Activated CD4-positive, alpha-beta T cell treated with anti-CD3 and anti-CD28 coated beads, Interleukin-2, amount 10 ng/mL, durations not matched to agents 7 days and 5 days (primary cell): ENCODE measurements at places on chromosomes 7 and 10. TPM values are rescaled to one million over a fixed set of nuclear protein-coding genes. Genes with fewer than 3 reads are reported as not detected.

Gene SFTPD
- total RNA-seq = not detected

Gene CDK1
- 127 TPM for total RNA-seq

Gene ZPBP
- total RNA-seq = not detected

Gene ZNF365
- 0.04 TPM for total RNA-seq

Gene LBX1
- total RNA-seq = not detected

Gene LIPM
- total RNA-seq = not detected

Gene LRRD1
- not detected for total RNA-seq

Gene FZD1
- 1.2 TPM for total RNA-seq

Gene ENTPD7
- 5.8 TPM for total RNA-seq

Gene KDM7A
- total RNA-seq = 13.5 TPM

Gene ADCY1
- total RNA-seq = 1.5 TPM

Gene CALML3
- total RNA-seq = not detected

Gene NRF1
- 28.7 TPM for total RNA-seq

Gene SPAM1
- not detected for total RNA-seq

Gene ANKRD2
- total RNA-seq = not detected

Gene TFEC
- not detected for total RNA-seq

Gene STN1
- total RNA-seq = 46.5 TPM

Gene SEC24C
- 93.1 TPM for total RNA-seq

Gene TAS2R39
- total RNA-seq = not detected

Gene GPC2
- 13.9 TPM for total RNA-seq

Gene UCMA
- total RNA-seq = not detected

Gene TSPAN12
- total RNA-seq = not detected

Gene TWIST1
- 0.12 TPM for total RNA-seq

Gene SEPTIN14
- not detected for total RNA-seq

Gene SUN3
- not detected for total RNA-seq

Gene COL1A2
- 0.15 TPM for total RNA-seq

Gene IFIT5
- 39.6 TPM for total RNA-seq

Gene GSAP
- 7.8 TPM for total RNA-seq

Gene WIPF3
- not detected for total RNA-seq

Gene TLX1
- not detected for total RNA-seq

Gene SLC25A40
- total RNA-seq = 49.7 TPM

Gene ASIC3
- total RNA-seq = 8.3 TPM

Gene CCDC172
- not detected for total RNA-seq

Gene AP1S1
- 48.2 TPM for total RNA-seq

Gene GPR85
- not detected for total RNA-seq

Gene GALNT11
- 18.9 TPM for total RNA-seq

Gene PRSS2
- not detected for total RNA-seq

Gene GIMAP4
- 311 TPM for total RNA-seq

Gene FANK1
- 0.35 TPM for total RNA-seq

Gene WNT8B
- total RNA-seq = 0.40 TPM

Gene SCART1
- 4.5 TPM for total RNA-seq

Gene CAV1
- total RNA-seq = not detected
